Left kidney (tissue), 8 donors: ENCODE measurements at places on chromosomes 11 and 22.

DNA sequence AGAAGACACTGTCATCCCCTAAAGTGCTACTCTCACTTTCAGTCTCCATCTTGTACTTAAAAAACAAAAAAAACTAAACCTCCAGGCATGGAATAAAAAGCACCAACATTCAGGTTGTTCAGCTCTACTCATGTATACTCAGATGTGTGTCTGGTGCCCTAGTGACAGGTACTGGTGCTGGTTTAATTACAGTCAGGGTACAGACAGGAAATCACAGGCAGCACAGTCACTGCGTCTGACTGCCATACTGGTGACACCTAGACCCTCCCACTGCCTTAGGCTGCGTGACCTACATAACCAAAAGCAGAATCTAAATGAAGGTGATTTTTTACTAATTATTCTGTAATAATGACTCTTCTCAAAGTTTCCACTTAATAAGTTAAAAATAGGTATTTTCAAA, at the start of gene ARHGAP32:
TSS of gene ARHGAP32 (minus strand) at position 176 of the 400 bp plus-strand sequence. CDS start at position 49, 127 bp downstream.
- no peak for DNase-seq

DNA sequence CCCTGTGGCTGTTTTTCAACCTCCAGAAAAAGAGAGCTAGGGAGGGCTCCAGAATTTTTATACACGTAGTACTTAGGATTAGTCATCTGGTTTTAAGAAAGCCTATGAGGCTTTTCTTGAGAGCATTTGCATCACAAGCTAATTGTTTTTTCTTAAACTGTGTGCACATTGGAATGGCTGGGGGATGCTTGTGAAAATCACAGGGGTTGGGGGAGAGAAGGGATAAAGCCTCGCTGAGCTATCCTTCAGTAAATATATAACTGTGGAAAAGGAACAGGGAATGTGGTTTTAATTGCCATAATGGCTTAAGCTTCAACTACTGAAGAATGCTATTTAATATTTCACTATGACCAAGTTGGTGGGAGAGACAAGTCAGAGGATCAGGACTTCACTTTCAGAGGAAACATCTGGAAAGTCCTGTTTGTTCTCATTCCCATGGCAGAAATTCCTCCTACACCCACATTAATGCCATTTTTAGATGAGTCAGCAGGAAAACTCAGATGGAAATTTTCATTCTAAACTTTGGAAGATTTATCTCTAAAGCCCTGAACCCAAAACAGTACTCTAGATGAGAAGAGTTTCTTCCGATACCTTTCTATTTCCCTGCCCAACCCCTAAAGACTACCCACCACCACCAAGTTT, 591.3 kb downstream of the LRRC4C start:
- DNase-seq = peak; percentile 6

DNA sequence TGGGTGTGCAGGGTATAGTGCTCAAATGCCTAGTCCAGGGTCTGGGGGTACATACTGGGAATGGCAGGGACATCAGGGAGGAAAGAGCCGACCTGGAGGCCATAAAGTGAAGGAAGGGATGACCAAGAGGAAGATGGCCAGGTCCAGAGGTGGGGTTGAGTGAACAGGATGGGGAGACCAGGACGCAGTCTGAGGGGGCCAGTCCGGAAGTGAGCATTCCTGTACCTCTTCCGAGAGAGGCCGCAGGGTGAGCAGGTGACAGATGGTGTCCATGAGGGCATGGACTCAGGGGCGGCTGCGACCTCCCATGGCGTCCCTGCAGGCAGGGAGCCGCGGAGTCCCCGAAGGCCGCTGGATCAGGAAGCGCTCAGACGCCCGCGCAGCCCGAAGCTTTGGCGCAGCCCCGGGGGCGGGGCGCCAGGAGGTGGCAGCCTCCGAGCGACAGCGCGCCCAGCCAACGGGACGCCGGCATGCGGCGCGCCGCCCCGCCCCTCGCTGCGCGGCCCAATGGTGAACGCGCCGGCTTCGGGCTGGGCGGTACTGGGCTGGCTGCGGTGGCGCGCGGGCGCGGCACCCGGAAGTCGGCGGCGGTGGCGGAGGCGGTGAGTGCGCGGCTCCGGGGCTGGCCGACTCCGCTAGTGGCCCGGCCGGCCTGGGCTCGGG, at the start of gene TANGO2:
TSS of gene TANGO2 (plus strand) at position 578 of the 663 bp plus-strand sequence. CDS start 15,689 bp downstream, outside the sequence.
- DNase-seq = peak; percentile 88

DNA sequence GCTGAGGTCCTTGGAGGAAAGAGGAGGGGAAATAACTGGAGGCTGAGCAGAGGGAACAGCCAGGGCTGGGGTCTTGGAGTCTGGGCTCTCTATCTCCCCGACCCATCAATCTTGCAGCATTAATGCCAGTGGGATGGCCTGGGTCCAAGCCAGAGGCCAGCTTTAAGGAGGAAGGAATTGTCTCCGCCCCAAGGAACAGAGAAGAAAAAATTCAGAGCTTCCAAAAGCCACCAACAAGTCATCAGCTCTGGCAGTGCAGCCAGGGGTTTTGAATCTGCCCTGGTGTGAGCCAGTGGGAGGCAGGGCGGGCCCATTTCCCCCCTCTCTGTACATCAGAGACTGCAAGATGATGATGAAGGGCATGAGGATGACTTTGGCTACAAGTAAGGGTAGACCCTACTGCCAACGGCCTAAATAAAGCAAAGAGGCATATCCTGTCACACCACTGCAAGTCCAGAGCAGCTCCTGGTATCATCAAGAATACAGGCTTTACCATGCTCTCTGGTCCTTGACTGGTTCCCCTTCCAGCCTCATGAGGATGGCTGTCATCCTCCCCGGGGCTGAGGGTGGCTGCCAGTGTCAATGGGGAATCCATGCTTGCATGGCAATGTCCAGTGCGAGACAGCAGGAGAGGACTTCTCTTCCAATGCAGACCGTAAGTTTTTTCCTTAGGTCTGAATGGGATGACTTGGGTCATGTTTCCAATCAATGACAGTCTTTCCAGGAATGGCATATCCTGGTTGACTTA, 34.4 kb downstream of the LRRC32 start:
- no peak for DNase-seq

- no peak for DNase-seq
Observed at GRCh38 chr22:41070665-41071331, 21.6 kb upstream of the EP300 start.

DNA sequence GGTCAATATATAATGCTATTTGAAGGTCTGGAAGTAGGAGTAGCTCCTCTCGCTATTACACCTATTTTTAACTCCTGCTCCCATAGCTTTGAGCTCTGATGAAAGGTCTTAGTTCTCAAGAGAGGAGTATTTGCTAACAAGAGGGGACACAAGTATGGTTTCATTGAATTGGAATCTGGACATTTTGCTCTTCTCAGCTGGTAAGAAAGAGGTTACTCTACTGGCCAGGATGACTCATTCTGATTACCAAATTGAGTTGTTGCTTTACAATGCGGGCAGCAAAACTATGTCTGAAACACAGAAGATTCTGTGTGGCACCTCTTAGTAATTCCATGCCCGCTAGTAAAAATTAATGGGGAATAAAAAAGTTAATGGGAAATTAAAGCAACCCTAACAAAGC, 63.6 kb upstream of the EP300 start:
- DNase-seq = no peak

- no peak for DNase-seq
Observed at GRCh38 chr11:31652528-31652927, 143.0 kb downstream of the ELP4 start.

DNA sequence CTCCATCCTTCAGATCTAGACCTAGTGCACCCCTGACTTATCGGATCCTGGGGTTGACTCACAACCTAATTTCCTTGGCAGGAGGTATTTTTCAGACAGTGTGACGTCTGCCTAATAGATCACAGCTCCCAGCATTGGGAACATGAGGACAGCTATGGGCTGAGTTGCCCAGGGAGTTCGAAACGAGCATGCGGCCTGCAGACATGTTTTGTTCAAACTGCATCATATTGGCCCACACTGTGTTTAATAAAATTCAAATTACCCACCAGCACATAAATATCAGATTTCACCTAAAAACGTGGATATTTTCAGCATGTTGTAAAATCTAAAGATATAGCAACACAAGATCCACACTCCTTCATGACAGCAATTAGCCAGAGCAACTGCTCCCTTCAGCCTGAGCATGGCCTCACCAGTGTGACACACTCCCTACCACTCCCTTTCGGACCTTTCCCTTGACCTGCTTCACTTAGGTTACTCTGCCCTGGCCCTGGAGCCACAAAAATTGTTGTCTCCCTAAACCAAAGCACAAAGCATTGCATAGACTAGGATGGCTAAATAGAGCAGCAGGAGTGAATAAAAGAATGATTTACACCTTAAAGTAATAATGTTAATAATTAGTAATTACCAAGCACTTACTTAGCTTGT, 53.6 kb upstream of the USP47 start:
- DNase-seq = no peak

- DNase-seq = no peak
Observed at GRCh38 chr11:102204174-102204573, 93.9 kb downstream of the YAP1 start.

DNA sequence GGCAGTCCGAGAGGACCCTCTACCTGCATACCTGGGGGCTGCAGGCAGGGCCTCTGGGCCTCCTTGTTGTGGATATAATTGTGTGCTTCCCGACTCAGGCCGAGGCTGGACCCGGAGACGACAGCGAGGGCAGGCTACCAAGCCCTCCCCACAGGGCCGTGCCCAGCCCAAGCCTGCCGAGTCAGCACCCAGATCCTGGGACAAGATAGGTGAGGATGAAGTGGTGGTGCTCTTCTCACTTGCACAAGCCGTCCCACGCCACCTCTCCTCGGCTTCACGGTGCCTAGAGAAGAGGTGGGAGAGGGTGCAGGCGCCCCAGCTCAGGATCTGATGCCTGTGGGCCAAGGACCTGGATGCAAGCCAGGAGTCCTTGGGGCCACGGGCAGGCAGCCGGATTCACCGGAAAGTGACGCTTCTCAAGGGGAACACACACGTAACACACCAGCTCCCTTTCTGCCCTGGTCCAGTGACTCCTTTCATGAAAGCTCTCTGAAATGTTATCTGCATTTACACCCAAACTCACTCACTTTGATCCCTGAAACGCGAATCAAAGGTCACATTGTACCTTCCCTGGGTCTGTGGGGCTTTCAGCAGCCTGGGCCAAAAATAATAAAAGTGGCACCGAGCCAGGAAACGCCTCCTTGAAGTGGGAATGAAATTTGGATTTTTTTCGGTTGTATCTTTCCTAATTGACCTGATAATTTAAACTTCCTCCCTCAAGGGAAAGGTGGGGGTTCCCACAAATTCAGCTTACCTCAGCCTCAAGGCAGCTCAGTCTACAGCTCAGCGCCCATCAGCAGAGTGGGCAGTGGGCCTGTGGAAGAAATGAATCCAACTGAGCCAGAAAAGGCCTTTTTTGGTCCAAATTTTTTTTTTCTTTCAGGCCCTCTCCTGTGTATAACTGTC, 1.1 kb upstream of the GNB1L start:
- DNase-seq = peak; percentile 59

DNA sequence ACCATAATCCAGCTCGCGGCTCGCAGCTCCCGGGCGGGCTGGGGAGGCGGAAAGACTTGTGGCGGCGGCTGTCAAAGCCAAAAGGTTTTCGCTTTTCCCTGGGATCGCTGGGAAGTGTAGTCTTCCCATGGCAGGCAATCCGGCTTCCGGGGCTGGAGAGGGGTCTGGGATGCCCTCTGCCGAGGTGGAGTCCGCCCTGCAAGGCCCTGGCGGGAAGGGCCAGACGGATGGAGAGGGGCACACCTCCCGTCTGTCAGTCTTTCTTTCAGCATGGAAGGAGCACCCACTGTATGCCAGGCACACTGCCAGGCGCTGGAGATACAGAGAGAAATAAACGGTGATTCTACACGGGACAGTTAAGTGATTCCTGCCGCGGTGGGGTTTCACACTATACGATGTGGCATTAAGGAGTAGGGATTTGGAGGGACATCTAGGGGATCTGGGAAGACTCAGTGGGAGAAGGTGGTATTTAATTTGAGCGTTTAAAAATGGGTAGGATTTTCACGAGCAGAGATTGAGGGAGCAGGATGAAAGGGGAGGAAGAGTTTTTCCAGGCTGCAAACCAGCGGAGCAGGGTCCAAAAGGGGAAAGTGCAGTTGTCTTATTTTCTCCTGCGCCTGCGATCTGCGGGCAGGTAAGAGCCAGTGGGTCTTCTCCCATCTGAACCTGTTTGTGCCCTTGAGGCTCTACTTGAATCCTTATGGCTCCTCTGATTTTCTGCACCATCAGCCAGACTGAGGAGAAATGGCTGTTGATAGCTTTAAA, at the start of gene BACE1:
TSS of gene BACE1 (minus strand) at position 60 of the 765 bp plus-strand sequence. CDS start 461 bp downstream, outside the sequence.
- peak; percentile 86 for DNase-seq

DNA sequence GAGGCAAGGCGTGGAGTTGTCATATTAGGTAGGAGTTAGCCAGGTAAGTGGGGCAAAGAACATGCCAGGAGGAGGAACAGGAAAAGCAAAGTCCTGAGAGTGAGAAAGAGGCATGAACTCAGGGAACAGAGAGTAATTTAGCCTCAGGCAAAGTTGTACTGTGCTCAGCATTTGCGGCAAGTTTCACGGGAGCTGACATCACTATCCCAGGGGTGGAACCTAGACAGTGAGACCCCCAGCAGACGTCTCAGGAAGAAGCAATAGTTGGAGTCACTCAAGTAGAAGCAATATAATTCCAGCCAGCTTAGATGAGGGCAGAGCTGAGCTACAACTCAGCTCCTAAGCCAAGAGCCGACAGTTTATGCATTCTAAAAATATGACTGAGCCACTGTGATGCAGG, 426.0 kb upstream of the ISX start:
- DNase-seq = no peak

DNA sequence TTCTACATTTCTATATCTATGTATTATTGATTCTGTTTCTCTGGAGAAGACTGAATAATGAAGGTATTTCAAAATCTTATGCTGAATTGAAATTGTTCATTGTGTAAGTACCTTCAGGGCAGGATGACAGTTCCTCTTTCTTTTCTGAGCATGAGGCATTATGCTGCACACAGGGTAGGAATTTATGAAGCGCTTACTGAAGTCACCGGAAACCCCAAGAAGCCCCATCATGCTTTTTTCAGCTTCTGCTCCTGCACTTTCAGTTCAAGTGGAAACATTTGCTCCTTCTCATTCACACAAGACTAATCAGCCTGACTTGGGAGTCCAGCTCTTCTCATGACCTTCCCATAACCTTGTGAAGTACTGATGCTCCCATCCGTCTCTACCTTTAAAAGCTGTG, 314.7 kb upstream of the SORL1-AS1 start:
- no peak for DNase-seq

GRCh38 chr11:65130631-65131416, 3.5 kb downstream of the SYVN1 start:
- no peak for DNase-seq

DNA sequence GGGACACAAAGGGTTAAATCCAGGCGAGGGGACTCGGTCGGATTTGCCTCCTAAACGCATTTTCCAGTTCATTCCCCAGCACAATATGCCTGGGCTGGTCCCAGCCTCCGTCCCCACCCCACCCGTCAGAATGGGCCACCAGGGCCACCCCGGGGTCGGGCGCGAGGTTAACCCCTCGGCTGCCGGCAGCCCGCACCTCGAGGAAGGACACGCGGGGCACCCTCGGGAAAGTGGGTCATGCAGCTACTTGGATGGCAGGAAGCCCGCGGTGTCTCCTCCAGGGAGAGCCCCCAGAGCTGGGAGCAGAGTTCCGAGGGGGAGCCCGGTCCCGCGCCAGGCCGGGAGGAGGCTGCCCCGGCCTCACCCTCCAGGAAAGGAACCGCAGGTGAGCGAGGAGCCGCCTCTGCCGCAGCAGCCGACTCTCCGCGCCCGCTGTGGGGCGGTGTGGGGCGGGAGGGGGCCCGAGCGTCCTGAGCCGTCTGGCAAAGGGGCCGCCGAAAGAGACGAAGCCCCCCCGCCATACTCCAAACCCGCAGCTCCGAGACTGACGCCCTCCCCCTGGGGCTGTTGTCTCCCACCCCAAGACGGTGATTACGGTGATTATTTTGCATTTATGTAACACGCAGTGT, 1.4 kb downstream of the NECTIN1 start:
- no peak for DNase-seq
